ENCODE measurements at places on chromosomes 13 and 19.

GRCh38 chr19:54530866-54531265 is 28.2 kb downstream of the LAIR2 start:
- no peak for DNase-seq

DNA sequence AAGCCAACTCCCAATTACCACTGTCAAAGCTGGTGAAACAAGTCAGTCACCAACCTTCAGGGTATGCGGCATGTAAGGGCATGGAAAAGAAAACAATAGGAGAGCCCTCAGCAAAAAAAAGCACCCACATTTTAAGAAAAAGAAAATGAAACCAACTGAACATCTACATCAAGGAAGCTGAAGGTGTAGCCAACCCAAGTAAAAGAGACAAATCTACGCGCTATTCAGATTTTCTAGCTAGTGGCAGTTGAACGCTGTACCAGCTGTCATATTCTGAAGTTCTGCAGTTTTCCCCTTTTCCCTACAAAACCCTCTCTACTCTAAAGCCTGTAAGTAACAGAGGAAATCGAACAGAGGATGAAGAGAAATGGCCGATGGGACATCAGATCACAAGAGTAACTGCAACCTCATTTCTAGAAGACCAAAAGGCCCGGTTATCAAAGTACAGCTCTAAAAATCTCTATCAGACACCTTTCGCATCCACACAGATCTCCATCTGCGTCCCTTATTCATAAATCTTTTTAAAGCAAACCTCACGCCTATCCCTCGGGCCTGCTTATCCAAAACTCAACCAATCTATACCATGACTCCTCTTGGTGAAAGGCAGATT is 1.4 kb downstream of the MYCBP2 start:
- DNase-seq, result no peak

- DNase-seq, result no peak
These were observed 225.8 kb upstream of the SLC10A2 start for GRCh38 chr13:103291798-103292572.

GRCh38 chr19:50939596-50939995 is 13.2 kb downstream of the KLK5 start:
- DNase-seq, result no peak

GRCh38 chr13:34391076-34391475 is 551.0 kb upstream of the NBEA start:
- DNase-seq, result no peak

GRCh38 chr13:33349986-33350826 is 64.7 kb upstream of the STARD13 start:
- no peak for DNase-seq

DNA sequence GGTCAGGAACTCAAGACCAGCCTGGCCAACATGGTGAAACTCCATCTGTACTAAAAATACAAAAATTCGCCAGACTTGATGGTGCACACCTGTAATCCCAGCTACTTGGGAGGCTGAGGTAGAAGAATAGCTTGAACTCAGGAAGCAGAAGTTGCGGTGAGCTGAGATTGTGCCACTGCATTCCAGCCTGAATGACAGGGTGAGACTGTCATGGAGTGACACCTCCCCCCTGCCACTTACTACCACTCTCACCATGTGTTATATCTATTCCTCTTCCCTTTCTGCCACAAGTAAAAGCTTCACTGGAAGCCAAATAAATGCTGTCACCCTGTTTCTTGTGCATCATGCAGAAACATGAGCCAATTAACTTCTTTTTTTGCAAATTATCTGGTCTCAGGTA is 10.6 kb upstream of the CEACAM4 start:
- DNase-seq, result peak; percentile 72

GRCh38 chr19:21321996-21322395 is 7.2 kb downstream of the ZNF708 start:
- DNase-seq, result no peak

GRCh38 chr19:10166046-10166445 is 28.7 kb downstream of the DNMT1 start:
- no peak for DNase-seq

DNA sequence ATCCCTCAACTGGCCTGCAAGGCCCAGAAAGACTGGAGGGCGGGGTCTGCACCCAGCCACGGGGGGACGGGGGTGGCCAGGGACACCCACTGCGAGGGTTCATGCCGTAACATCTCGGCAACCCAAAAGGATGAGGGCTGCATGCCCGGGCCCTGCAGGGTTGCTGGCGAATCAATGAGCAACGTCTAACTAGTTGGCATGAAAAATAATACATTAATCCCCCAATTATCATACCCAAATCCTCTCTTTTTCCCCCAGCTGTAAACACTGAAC is 232.2 kb downstream of the TUBA3C start:
- DNase-seq, result no peak

- no peak for DNase-seq
These were observed 62.8 kb upstream of the STARD13 start for GRCh38 chr13:33348366-33348765.

GRCh38 chr19:48639483-48640375 is 2.5 kb upstream of the DBP start:
- DNase-seq, result no peak

- no peak for DNase-seq
These were observed 31.2 kb downstream of the RCBTB2 start for GRCh38 chr13:48501705-48502104.

DNA sequence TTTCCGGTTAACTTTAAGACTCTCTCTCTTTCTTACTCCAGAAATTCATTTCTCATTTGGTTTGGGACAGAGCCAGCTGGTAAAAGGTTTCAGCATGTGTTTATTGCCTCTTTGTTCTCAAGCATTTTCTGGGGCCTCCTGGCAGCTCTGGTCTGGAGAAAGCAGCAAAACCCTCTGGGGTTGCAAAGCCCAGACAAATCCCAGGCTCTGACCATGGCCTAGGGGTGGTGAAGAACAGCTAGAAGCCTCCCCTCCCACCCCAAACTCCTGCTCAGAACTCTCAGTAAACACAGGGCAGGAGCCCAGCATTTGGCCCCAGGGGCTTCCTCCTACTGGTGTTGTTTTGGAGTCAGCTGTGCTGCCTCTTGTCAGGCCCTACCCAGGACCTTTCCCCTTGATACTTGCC is 124.2 kb upstream of the SERP2 start:
- no peak for DNase-seq

DNA sequence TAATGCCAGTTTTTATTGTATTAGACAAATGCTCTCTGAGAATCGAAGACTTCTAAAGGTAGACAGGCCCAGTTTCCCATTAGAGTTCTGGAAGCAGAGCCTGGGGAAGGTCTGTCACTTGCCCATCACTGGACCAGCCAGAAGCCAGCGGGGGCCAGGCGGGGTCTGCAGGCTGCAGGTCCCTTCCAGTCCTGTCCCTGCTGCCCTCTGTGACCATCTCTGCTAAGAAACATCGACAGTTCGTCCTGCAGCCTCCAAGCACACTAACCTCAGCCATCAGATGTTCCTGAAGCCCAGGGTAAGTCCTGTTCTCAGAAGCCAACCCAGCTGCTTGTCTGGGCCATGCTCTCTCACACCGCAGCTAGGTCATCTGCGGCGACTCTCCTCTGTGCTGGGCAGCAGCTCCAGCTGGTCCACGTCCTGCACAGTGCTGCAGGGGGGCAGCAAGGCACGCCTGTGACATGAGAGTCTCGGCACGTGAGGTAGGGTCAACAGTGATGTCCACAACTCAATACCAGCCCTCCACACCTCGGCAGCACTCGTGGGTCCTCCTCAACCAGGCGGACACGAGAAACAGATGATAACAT is 2.9 kb upstream of the ADPRHL1 start:
- no peak for DNase-seq

DNA sequence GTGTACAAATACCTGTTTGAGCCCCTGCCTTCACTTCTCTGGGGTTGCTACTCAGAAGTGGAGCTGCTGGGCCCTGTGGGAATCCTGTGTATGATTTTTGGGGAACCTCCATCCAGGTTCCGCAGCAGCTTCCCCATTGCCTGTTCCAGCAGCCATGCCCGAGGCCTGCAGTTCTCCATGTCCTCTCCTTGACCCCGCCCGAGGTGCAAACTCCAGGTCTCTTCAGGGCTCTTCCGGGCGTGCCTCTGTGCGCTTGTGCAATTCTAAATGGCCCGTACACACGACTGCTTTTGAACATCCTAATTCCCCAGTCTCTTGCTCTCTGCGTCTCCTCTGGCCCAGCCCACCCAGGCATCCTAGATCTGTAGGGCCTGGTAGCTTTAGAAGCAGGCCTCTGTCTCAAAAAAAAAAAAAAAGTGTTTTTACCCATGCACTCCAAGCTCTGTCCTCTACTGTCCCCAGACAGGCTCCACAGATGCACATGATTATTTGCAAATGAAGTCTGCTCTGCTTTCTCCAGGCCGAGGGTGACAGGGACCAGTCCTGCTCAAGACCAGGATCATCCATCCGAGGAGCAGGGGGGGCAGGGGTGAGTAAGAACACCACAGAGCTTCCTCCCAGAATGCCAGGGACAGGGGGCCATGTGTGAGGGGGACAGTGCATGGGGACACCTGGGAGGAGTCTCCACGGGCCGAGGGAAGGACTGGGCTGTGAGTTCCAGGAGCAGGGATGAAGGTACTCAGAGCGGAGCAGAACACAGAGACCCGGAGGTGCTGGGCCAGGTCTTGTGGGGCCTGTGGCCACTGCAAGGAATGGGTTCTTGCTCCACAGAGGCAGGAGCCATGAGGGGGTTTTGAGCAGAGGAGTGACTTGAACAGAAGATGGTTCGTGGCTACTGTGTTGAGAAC is 51.7 kb downstream of the SLC7A9 start:
- DNase-seq, result no peak

DNA sequence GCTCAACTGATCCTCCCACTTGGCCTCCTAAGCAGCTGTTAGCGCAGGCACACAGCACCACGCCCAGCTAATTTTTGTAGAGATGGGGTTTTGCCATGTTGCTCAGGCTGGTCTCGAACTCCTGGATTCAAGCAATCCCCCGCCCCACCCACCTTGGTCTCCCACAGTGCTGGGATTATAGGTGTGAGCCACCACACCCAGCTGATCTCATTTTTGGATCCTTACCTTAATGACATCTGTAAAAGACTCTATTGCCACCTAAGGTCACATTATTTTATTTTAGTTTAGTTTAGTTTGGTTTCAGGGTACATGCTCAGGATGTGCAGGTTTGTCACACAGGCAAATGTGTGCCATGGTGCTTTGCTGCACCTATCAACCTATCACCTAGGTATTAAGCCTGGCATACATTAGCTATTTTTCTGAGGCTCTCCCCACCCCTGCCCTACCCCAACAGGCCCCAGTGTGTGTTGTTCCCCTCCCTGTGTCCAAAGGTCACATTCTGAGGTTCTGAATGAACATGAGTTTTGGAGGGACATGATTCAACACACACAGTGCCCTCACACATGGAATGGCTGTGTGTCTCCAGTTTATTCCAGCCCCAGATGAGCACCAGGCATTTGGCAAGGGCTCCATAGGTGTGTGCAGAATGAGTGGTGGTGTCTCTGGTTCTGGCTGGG is 1.3 kb downstream of the OR10H5 start:
- DNase-seq, result no peak

GRCh38 chr13:76828316-76828741 is 57.9 kb downstream of the KCTD12 start:
- DNase-seq, result no peak

- no peak for DNase-seq
These were observed 4.4 kb downstream of the TRIR start for GRCh38 chr19:12730064-12730463.

DNA sequence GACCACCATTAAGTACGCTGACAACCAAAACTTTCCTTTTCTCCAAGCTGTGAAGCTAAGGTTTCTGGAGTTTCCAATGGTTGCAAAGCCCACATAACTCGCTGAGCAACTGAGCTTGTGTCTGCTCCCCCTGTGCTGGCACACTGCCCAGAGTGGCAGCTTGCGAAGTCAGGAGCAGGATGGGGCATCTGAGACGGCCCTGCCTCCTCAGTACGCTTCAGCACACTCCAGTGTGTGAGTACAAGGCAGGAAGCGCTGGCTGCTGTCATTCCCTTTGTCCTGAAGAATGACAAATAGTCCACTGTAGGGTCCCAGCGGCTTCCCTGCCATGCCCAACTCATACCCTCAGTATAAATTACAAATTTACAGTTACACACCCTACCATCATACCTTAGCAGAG is 51.5 kb downstream of the SKA3 start:
- no peak for DNase-seq

DNA sequence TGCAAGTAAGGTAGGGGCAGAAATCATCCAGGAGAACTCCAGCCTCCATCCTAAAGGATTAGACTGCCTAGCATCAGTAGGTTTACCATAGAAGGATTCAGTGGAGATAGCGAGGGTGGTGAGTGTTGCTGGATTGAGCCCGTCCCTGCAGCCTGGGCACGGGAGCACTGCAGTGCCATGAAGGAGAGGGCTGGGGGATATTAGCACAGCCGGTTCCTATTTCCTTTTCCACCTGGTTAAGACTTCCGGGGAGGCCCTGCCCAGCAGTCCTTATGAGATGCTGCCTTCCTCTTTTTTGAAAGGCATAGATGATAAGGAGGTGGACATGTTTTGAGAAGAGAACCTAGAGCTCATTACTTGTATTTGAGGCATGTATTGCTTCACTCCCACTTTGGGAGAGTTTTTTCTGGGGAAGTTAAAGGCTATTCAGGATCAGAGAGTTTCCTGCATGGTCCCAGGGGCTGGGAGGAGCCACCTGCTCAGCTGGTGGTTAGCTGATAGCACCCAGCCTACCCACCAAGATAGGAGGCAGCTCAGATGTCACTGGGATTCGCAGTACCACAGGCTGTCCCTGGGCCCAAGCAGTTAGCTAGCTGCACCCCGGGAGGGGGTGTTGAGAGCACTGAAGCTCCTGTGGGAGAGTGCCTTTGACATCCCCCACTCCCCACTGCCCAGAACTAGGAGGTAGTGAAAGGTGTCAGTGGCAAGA is 17.2 kb downstream of the ACTN4 start:
- DNase-seq, result peak; percentile 98

GRCh38 chr13:80059789-80060188 is 281.1 kb downstream of the SPRY2 start:
- DNase-seq, result no peak

DNA sequence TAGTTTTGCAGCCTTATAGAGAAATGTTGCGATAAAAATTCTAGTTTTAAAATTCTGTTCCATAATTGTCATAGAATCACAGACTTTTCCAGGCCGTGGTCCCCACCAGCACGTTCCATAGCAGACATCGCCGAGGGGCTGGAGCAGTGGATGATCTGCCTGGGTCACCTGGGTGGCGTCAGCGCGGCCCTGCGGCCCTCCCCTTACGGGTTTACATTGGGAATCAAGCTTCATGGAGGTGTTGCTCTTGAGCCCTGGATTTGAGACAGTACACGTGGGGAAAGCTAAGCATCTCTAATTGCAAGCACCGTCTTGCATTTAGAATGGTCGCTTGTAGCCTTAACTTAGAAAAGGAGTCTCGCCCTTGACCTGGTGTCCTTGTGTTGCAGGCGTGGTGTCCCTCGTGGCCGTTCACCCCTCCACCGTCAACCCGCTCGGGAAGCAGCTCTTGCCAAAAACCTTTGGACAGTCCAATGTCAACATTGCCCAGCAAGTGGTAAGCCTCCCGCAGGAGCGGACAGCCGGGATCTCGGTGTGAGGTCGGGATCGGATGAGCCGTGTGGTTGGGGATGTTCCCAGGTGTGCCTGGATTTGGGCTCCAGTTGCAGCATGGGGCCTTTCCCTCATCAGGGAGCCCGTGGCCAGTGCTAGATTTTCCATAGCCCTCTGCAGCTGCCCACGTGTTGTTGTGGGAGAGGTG is 35.1 kb downstream of the ATP4B start:
- DNase-seq, result no peak

All from GF-D8 (cell line).